ENCODE measurements at places on chromosomes 4 and X.

GRCh38 chr4:53925050-53925605 lies 139.3 kb downstream of the CHIC2 start:
- H3K27me3 ChIP-seq, result peaks cover 3% of the 10 kb centered on the region
- no peaks in the 10 kb centered on the region for H3K4me1 ChIP-seq
- DNase-seq, result no peak

DNA sequence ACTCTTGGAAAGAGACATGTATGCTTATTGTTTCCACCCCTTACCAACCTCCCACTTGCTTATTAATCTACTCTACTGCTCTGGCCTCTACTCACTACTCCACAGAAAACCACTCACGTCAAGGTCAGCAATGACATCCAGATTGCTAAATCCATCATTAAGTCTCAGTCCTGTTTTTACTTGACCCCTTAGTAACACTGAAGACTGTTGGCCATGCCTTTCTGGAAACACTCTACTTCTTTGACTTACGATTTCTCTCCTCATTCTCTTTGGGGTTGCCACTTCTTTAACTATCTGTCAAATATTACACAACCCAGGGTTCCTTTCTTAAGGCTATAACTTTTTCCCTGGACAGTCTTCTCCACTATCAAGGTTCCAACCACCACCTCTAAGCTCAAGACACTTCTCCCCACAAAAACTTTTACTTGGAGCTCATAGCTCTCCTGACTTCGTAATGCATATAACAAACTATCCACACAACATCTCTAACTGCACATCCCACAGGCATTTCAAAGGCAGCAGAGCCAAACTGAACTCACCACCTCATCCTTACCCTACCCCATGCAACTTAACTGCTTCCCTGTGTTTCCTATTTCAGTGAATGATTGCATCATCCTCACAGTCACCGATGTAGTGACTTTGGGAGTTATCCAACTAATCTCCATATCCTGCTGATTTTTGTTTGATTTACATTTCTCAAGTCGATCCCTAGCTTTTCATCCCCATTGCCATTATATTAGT lies 15.8 kb upstream of the MAGEA4 start:
- H3K4me3 ChIP-seq, result no peak overlapping the region
- no peaks in the 10 kb centered on the region for H3K36me3 ChIP-seq
- no peaks in the 10 kb centered on the region for H3K4me1 ChIP-seq
- no peak for DNase-seq

DNA sequence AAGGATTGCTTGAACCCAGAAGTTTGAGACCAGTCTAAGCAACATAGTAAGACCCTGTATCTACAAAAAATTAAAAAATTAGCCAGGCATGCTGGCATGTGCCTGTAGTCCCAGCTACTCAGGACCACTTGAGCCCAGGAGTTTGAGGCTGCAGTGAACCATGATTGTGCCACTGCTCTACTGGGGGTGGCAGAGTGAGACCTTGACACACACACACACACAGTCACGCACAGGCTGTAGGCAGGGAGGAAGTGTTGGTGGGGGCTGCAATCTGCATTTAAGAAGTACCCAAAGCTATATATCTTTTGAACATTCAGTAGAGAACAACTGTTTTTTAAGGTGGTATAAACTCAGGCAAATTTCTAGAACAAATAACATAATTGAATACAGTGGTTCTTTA lies 7.2 kb downstream of the SCRG1 start:
- no peak overlapping the region for H3K27ac ChIP-seq
- DNase-seq, result no peak
- peaks cover 11% of the 10 kb centered on the region for H3K36me3 ChIP-seq
- no peaks in the 10 kb centered on the region for H3K27me3 ChIP-seq
- H3K4me3 ChIP-seq, result no peak overlapping the region

- H3K36me3 ChIP-seq, result no peaks in the 10 kb centered on the region
- no peak overlapping the region for H3K27ac ChIP-seq
- no peaks in the 10 kb centered on the region for H3K4me1 ChIP-seq
- H3K4me3 ChIP-seq, result no peak overlapping the region
- no peak for DNase-seq
Observed at GRCh38 chrX:148371291-148371690, 129.1 kb upstream of the AFF2 start.
